Midbrain (tissue), 1 donor: ENCODE measurements at places on chromosomes 6 and 20.

GRCh38 chr20:59605601-59606364 lies 1.4 kb downstream of the PHACTR3 start:
- DNase-seq = peak; percentile 49

GRCh38 chr20:17627101-17627955 lies 54.7 kb downstream of the RRBP1 start:
- DNase-seq = no peak

DNA sequence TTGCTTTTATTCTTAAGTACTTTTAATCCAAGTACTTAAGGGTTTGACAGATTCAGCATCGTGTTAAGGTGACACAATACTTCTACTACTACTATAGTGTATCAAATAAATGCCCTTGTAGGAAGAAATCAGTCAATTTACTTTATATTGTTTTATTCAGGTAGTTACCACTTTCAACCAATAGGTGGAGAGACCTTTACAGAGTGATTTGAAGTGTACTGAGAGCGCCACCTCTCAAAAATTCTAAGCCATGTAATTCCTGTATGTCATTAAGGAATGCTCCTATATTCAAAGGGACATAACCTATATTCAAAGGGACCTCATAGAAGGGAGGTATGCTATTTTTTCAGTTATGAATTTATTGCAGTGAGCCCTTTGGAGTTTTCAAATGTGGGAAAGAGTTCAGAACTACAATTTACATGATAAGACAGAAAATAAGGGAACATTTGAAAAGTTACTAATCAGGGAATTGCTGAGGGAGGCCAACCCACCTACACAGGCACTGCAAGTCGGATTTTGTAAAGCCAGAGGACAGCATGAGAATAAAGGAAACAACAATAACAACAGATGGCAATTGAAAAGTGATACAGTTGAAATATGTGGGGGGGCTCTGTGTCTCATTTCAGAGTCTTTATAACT lies 955.6 kb downstream of the TBC1D32 start:
- DNase-seq = no peak

DNA sequence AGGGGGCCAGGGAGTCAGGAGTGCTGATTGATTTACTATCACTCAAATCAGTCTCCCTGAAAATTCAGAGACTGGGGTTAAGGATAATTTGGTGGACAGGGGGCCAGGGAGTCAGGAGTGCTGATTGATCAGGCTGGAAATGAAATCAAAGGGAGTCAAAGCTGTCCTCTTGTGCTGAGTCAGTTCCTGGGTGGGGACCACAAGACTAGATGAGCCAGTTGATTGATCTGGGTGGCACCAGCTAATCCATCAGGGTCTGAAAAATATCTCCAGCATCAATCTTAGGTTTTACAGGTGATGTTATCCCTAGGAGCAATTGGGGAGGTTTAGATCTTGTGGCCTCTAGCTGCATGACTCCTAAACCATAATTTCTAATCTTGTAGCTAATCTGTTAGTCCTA lies 6.1 kb upstream of the AFG1L start:
- DNase-seq = no peak

- DNase-seq = no peak
Observed at GRCh38 chr6:96110878-96111277, 95.1 kb downstream of the FUT9 start.

DNA sequence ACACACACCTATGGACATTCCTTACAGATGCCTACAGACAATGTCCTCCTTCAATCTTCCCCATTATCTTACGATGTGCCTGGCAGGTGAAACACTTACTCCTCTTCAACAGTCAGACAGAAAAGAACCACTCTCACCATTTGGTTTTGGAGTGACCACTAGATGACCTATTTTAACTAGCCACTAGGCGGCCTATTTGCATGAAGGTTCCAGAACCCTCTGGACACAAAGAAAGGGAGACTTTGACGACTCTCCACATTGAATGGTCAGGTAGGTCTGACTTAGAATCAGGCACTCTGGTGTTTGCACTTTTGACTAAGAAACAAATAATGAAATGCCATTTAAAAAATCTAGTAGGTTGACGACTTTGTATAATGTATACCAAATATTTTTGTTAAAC lies 42.0 kb downstream of the PNLDC1 start:
- DNase-seq = no peak

DNA sequence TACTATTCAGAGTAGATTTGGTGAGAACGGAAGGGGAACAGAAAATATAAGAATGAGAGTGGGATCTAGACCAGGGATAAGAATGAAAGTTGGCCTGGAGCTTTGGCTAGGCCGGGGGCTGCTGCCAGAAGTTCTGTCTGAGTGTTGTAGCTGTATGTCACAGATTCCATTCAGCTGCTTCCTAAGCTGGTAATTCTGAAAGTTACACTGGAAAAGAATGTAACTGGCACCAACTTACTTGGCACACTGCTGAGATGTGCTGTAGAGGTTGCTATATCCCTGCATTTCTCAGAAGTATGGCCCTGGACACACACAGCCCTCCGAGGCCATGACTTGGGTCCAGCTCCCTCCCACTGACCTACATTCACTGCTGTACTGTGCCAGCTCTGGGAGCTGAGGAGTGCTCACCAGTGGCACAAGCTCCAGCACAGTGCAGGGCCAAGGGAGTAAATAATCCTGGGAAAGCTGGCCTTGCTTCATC lies 25.8 kb upstream of the TMEM217 start:
- peak; percentile 39 for DNase-seq

- no peak for DNase-seq
Observed at GRCh38 chr6:17032590-17032987, 69.3 kb upstream of the STMND1 start.

- no peak for DNase-seq
Observed at GRCh38 chr20:8579035-8579434, 447.0 kb downstream of the PLCB1 start.

DNA sequence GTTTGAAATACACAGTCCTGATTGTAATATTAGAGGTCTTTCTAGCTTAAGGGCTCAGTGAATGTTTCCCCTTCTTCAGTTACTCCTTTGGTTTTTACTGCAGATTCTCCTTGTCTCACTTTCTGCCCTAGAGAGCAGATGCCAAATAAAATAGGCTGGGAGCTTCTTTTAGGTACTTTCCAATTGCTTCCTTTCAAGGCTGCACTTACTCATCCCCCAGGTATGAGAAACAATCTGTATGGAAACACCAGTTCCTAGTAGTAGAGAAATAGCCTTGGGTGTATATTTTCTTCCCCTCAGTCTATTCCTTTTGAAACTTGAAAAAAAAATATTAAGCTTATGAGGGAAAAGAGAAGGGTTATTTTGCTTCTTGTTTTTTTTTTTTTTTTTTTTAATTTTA lies 139.7 kb downstream of the PAK5 start:
- DNase-seq = no peak
